ENCODE measurements at places on chromosomes 12 and 14.

DNA sequence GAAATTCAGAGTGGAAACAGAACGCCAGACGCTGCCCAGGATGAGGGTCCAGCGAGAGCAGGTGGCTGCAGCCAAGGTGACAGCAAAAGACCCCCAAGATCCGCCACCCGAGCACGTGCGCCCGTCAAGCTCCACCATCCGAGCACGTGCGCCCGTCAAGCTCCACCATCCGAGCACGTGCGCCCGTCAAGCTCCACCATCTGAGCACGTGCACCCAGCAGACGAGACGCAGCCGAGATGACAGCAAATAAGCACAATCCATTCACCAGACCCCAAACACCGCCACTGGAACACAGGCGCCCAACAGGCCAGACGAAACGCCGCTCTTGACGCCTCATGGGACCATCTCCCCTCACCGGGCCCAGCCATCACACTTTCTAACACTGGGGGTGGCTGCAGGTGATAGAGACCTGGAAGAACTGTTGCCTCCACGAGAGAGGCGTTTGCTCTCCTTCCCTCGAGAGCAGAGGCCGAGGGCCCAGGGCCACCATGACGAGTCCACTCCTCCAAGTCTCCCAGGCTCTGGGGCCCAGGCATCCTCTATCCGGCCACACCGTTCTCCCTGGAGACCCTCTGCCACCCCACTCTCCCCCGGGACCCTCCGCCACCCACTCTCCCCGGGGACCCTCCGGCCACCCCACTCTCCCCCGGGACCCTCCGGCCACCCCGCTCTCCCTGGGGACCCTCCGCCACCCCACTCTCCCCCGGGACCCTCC lies 62.1 kb upstream of the GALNT9 start:
- DNase-seq, result no peak

- DNase-seq, result no peak
Observed at GRCh38 chr12:4279198-4279690, 5.7 kb downstream of the CCND2 start.

- DNase-seq, result no peak
Observed at GRCh38 chr14:71647086-71647784, 285.0 kb upstream of the RGS6 start.

DNA sequence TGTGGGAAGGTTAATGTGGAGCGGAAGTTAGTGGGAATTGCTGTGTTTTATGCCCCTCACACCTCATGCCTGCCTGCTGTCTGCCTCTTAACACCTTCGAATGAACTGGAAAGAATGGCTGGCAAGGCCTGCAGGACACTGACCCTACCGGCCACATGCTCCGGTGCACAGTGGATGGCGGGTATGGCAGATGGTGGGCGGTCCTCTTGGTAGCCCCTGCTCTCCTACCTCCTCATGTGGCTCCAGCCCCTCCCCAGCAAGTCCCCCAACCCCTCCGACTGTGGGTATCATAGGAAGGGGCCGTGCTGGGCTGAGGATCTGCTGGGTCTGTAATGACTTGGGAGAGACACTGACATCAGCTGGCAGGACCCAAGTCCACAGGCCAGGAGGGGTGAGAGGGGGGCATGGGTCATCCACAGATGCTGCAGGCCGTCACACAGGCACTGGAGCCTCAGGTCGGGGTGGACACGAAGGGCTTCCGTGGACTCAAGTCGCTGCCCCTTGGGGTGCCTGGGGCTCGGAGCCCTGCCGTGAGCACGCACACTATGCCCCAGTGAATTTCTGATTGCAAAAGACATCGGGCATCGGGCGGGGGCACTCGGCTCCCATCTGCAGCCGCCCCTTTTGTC lies 77.4 kb downstream of the KIF26A start:
- no peak for DNase-seq

- DNase-seq, result no peak
Observed at GRCh38 chr12:22374508-22374907, 40.0 kb upstream of the ST8SIA1 start.

DNA sequence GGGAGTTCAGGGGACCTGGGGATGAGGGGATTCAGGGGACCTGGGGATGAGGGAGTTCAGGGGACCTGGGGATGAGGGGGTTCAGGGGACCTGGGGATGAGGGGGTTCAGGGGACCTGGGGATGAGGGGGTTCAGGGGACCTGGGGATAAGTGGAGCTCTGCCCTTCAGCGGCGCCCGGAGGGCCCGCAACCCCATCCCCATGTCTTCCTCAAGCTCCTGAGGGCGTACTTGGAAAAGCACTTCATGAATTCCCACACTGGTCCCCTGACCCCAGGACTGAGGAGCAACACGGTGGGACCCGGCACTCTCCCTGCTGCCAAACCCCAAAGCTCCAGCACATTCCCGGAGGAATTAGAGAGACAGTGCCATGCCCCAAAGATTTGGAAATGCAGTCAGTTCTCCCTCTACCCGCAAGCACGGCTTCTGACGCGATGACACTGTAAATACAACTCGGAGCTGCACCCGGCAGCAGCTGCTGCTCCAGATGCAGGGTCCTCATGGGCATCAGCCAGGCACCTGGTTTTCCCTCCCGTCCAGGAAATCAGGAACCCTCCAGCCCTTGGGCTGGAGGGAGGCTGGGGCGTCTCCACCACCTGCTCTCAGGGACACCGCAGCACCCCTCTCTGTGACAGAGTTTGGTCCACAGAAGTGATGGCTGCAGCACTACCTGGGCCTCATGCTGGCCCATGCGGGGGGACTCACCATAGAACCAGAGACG lies 32.8 kb upstream of the C14orf180 start:
- no peak for DNase-seq

- no peak for DNase-seq
Observed at GRCh38 chr12:97452230-97452629, 10.4 kb upstream of the RMST start.

DNA sequence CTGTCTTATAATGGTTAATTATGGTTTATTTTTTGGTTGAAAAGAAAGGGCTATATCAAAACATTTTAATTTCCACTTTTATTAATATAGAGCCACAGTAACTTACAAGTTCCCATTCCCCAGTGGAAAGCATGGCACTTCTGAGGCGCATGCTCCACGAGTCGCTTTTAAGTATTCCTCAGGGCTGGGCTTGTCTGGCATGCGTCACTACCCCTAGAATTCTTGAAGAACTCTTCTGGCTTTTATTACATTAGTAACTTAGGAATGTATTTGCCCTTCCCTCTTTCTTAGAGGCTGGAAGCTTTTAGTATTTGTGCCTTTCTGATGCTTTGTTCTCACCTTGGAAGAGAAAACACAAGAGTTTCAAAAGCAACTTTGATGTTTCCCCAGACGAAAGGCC lies 81.1 kb downstream of the ESR2 start:
- no peak for DNase-seq

- DNase-seq, result no peak
Observed at GRCh38 chr12:92732716-92733115, 29.9 kb downstream of the PLEKHG7 start.

Data from activated CD4-positive, CD25-positive, alpha-beta regulatory T cell treated with anti-CD3 and anti-CD28 coated beads, Interleukin-2, amount 50 U/mL, for 16 hours (primary cell).